Activated T-cell treated with anti-CD3 and anti-CD28 coated beads, Interleukin-2, amount 50 U/mL, for 24 hours (primary cell): ENCODE measurements at places on chromosomes 13 and 19.

DNA sequence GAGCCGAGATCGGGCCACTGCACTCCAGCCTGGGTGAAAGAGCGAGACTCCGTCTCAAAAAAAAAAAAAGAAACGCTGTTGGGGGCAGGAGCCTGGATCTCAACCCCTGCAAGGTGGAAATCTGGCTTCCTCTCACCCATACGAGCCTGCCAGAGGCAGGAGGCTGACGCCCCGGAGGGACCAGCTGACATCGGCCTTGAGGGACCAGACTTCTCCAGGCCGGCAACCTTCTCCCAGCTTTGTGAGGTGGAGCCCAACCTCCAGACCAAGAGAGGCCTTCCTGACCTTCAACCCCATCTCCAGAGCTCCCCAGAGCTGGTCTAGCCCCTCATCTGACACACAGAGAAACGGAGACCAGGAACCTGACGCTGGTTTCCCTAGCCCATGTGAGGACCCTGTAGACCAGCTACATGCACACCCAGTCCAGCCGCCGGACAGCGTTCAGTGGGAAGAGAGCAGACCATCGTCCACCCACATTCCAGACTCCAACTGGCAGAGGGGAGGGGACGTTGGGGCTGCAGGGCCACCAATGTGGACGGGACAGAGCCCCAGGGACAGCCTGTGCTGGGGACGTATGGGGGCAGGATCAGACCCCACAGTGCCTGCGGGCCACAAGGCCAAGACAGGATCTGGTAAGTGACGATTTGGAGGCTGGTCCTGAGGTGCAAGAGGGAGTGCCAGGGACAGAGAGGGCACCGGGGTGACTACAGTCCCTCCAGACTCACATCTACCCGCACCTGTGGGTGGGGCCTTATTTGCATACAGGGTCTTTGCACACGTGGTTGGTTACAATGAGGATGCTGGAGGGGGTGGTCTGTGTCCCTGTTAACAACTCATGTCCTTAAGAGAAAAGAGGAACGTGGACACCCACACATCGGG is 11.4 kb downstream of the SBNO2 start:
- no peak for DNase-seq

- DNase-seq, result no peak
Observed at GRCh38 chr19:42079886-42080763, 4.2 kb downstream of the ZNF574 start.

DNA sequence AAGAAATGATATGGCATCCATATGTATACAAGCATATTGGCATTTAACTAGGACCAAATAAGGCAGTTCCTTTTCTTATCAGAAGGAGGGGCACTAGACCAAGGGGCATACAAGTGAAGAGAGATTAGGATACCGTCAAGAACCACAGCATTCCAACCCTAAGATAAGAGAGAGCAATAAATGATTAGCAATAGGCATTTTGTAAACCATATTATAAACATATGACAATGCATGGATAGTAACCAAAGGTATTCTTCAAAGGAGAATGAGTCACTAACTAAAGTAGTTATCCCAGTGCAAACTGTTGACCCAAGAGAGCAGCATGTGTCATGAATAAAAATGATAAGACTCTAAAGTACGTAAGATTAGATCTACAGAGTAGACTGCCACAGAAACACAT is 500.9 kb upstream of the HTR2A start:
- no peak for DNase-seq

- no peak for DNase-seq
Observed at GRCh38 chr13:102812611-102813287, 13.8 kb downstream of the BIVM start.

GRCh38 chr13:50078231-50078894 is 63.1 kb downstream of the KCNRG start:
- DNase-seq, result no peak

GRCh38 chr19:6524311-6524710 is 6.5 kb upstream of the TNFSF9 start:
- DNase-seq, result no peak

GRCh38 chr19:16226184-16226591 is 28.5 kb downstream of the AP1M1 start:
- DNase-seq, result no peak

DNA sequence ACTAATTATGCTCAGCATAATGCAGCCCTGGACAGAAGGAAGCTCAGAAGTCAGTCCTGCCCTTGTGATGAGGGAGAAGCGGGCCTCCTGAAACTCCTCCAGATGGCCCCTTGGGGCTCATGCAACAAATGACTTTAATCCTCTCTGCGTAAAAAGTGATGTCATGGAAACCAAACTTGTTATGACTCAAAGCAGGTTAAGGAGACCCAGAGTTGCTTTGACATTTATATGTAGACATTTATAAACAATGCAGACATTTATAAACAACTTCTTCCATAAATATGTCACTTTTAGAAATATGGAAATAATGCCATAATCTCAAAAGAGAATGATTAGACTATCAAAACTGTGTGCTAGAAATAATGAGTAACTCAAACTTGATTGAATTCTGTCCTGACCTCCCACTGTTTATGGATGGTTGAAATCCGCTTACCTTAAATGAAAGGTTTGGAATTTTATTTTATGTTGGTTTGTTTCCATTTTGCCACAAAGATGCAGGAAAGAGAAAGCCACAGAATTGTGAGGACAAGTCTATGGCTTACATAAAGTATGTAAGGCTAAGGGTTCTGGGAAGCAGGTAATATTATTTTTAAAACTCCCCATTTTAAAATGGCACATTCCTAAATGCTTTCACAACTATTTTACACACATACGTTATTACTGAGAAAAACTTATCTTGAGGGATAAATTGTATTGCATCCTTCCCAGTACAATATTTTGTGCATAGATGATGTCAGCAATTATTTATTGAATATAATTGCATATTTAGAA is 73.7 kb downstream of the CYSLTR2 start:
- no peak for DNase-seq

DNA sequence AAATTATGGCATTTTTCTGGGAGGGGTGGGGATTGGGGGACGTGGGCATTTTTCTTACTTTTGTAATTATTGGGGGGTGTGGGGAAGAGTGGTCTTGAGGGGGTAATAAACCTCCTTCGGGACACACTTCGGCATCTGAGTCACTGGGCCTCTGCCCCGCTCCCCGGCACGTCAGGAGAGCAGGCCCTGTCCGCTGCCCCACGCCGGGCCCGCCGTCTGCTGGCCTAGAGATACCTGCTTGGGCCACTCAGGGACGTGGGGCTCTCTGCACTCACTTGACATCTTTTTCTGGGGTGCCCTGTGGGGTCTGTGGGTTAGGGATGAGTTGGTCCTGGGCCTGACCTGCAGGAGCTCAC is 3.5 kb upstream of the FTL start:
- DNase-seq, result no peak

GRCh38 chr13:67857581-67858310 is 627.6 kb upstream of the PCDH9 start:
- DNase-seq, result no peak

DNA sequence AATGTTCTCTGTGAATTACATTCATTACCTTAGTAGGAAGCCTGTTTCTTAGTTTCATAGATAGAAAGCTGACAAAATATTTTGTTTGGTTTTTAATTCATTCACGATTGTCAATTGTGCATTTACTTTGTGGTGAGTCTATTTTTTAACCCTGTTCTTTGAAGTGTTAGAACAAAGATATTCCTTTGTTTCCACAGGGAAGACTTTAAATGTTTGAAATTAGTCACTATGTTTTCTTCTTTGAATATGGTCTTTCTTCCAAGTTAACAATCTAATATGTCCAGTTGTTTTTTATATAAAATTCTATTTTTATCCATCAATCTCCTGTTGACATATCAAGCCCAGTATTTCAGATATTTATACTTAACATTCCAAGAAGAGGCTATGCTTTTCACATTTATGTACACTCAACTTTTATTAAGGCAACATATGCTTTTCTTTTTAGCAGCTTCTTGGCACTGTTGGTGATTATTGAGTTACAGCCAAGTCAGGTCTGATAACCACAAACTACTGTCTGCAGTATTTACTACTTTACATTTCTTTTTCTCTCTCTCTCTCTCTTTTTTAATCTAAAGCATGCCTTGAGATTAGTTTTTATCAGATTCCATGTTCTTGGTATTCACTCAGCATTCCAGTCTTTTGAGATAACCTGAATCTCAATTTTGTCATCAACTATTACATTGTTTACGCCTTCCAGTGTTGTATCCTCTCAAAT is 812.8 kb upstream of the SLC10A2 start:
- DNase-seq, result no peak

DNA sequence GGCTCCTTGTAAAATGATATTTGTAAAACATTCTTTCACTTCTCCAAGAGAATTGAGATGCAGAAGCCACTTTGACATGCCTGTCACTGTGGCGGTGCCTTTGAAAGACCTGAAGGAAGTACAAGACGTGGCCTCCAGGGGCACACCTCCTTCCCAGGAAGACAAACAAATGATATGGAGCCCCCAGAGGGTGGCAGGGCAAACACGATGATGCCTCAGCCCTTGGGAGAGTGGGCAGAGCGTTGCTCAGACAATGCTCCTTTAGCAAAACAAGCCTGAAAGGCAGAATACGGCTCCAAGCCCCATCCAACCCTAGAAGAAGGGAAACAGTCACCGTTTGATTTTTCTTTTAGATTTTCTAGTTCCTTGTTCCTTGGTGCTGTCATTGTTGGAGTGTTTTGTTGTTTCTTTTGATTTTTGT is 9.2 kb upstream of the ATP12A start:
- DNase-seq, result no peak

DNA sequence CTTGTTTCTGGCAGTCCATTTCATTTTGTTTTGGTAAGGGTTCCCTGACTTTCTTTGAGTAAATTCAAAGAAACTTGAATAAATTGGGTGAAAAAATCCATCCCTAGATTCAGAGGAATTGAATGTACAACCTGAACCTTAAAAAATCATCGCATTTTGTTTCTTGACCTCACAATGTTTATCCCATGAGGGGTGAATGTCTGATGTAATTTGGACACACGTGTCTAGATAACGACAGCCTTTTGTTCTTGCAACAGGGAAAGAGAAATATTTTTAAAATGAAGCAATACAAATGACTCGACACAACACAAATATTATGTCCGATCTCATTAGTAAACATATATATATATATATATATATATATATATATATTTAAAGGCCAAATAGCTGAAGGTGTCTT is 453.2 kb upstream of the ATXN8OS start:
- DNase-seq, result no peak
